ENCODE measurements at places on chromosomes 11 and 22. TPM values are rescaled to one million over a fixed set of nuclear protein-coding genes. Genes with fewer than 3 reads are reported as not detected.

Gene MS4A6A
- not detected for total RNA-seq

Gene CALCA
- not detected for total RNA-seq

Gene MYO18B
- 4.1 TPM for total RNA-seq

Gene OR6A2
- 0.26 TPM for total RNA-seq

Gene FAM181B
- total RNA-seq = 0.20 TPM

Gene GLB1L2
- 0.03 TPM for total RNA-seq

Gene CAPN1
- 155 TPM for total RNA-seq

Gene PRODH
- total RNA-seq = under 0.01 TPM

Gene MMP27
- total RNA-seq = not detected

Gene INS
- total RNA-seq = not detected

Gene EXT2
- 260 TPM for total RNA-seq

Gene OR51L1
- not detected for total RNA-seq

Gene KDM4D
- 0.36 TPM for total RNA-seq

Gene CYTH4
- total RNA-seq = 0.36 TPM

Gene C22orf15
- 1.4 TPM for total RNA-seq

Gene ASRGL1
- total RNA-seq = 0.59 TPM

Gene ACER3
- 7.8 TPM for total RNA-seq

Gene SLC22A12
- total RNA-seq = not detected

Gene RASL10A
- total RNA-seq = not detected

Gene PTPRJ
- 12.9 TPM for total RNA-seq

Gene MS4A4A
- not detected for total RNA-seq

Gene HSPB2
- 0.79 TPM for total RNA-seq

Gene DEFB131B
- not detected for total RNA-seq

Gene MRGPRF
- total RNA-seq = 65.7 TPM
